ENCODE measurements at places on chromosomes 2 and 18.

GRCh38 chr2:20448246-20448976 is 1.5 kb downstream of the RHOB start:
- DNase-seq, result no peak

GRCh38 chr2:158724803-158725381 is 70.2 kb upstream of the DAPL1 start:
- DNase-seq, result no peak

DNA sequence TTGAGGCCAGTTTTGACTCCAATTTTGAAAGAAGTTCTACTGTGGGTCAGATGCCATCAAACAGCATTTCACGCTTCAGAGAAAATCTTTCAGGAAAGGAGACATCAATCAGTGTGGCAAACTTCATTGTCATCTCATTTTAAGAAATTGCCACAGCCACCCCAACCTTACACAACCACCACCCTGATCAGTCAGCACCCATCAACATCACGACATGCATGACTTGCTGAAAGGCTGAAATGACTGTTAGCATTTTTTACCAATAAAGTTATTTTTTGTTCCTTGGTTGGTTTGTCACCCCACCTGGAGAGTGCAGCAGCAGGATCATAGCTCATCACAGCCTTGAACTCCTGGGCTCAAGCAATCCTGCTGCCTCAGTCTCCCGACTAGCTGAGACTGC is 10.4 kb downstream of the DNAJC10 start:
- no peak for DNase-seq

DNA sequence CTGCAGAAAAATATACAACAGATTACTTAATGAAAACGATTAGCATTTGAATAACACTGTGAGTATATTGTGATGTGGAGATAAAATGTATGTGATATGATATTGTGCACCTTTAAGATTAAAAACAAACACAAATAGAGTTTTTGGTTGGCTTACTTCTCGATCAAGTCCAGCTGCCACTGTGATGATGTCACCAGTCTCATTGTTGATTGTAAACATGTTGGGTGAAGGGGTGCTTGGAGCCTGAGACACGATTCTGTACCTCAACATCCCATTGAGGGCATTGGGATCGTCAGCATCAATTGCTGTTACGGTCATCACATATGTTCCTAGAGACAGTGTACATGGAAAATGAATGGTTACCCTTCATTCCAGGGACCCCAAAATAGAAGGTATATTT is 174.1 kb downstream of the CDH2 start:
- DNase-seq, result no peak

DNA sequence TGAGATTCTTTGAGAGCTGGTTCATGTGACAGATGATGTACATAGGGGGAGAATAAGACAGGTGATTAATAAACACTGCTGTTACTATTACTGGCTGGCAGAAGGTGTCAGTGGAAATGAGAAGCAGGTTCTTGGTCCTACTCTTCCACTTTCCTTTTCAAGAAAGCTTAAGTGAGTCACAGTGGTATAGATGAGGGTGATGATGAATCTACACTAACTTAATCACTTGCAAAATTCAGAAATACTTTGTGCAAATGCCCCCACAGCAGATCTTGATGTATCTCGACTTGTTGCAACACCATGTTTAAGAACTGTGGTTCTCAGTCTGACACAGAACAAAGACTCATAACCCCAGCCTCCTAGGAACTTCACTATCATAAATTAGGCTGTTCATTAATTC is 35.9 kb upstream of the MGAT5 start:
- DNase-seq, result peak; percentile 64

- peak; percentile 37 for DNase-seq
Observed at GRCh38 chr18:32040936-32041335, 22.3 kb downstream of the RNF125 start.

- no peak for DNase-seq
Observed at GRCh38 chr2:15735484-15736326, 144.0 kb downstream of the DDX1 start.

- no peak for DNase-seq
Observed at GRCh38 chr2:234981197-234982095, 29.6 kb downstream of the SH3BP4 start.

DNA sequence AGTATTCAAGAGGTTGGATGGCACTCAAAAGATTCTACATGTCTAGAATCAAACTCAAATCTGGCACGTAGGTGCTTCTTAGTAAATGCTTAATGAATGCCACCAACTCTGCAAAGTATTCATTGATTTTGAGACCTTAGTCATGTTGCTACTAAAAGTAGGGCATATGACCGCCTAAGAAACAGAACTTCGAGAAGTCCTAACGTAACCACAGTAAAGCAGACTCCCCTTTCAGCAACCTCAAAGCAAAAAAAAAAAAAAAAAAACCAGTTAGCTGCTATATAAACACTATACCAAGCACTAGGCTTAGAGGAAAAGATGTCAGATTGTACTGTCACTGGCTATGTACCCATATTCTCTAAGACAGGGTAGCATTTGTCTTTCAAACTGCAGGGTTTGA is 33.9 kb downstream of the PTCD3 start:
- no peak for DNase-seq

GRCh38 chr2:142188562-142188961 is 57.7 kb upstream of the LRP1B start:
- no peak for DNase-seq

DNA sequence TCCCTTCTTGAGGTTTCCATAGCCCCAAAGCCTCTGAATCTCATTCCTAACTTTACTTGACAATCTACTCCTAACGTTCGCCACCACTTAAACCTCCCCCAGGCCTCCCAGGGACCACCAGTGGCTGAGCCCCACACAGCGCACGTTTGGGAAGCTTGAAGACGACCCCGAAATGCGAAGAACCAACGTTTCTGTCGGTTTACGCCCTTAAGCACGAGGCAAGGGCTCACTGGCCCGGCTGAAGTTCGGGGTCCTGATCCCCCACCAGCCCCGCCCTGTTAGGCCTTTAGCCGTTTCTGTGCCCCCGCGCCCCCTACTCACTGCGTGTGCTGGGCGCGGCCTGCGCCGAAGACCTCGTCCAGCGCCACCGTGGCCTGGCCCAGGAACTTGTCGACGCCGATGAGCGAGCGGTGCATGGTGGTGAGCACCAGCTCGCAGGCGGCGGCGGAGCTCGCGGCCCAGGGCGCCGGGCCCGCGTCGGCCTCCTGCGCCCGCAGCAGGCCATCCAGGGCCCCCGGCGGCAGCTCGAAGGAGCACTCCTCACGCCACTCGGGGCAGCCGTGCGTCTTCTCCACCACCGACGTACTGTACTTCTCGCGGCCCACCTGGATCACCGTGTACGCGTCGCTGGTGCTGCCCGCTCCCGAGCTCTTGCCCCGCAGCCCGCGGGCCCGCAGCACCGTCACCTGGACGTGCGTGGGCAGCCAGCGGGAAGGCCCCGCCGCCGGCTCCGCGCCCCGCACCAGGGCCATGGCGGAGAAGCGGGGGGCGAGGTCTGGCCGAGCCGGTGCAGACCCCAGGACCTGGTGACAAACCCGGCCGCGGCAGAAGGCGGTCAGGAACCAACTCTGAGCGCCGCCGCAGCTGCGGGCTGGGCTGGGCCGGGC is 479 bp downstream of the RAB11FIP5 start:
- peak; percentile 15 for DNase-seq

DNA sequence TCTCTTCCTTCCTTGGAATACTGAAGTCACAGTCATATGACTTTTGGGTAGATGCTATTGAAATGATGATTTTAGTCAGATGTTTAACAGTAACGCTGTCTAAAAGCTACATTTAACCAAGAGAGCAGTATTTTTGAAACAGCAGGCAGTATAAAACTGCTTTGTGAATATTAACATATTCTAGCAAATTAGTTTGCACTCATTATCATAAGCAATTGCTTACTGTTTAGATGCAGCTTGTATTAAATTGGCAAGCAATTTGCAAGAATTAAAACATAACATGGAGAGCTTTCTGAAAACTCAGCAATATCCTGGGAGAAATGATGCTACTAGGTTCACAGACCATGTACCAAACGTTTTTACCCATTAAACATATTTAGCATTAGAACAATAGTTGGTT is 776.0 kb downstream of the NRXN1 start:
- DNase-seq, result no peak

DNA sequence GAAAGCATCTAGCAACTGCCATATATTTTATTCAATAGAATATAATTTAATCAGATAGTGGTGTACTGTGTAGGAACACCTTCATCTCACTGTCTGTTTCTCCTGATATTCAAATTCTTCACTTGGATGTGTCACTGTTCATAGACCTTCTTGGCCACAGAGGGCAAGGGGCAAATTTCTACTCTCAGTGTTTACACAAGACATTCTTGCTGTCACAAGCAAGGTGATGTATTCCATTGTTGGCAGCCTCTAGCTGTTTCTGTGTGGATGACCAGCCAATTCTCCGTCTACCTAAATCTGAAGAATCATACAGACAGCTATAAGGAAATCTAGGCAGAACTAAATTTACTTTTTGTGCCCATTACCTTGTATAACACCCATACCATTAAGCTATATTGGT is 948.3 kb downstream of the CNTNAP5 start:
- DNase-seq, result no peak

DNA sequence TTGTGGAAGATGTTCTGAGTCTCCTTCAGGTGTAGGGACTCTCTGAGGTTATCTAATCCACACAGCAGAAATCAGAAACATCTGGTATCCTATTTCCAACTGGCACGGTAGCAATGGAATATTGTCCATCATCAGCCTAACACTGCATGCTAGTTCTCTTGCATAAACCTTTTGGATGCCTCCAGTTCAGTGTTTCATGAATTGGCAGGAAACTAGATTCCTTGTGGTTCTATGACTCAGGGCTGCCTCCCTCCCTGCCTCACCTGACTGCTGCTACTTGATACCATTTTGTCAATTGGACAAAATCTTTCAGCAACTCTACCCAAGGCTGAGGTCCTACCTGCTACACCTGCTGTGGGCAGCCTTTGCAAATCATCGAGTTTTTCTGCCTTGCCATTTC is 130.9 kb downstream of the TPGS2 start:
- no peak for DNase-seq

DNA sequence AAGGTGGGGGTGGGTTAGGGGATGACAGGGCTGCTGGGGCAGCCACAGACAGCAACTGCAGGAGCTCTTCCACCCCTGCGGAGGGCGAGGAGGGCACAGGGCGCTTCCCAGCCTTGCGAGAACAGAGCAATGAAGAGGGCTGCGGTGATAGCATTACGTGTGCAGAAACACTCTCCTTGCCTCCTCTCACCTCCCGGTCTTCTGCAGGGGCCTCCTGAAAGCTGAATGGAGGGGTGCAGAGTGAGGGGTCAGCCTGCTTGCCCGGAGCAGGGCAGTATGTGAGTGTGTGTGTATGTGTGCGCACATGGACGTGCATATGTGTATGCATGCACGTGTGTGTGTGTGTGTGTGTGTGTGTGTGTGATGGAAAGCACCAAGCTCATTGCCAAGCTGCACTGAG is 29.5 kb upstream of the IL1R2 start:
- no peak for DNase-seq

- no peak for DNase-seq
Observed at GRCh38 chr2:26938399-26939118, 31.9 kb upstream of the MAPRE3 start.

Data from stimulated activated CD4-positive, alpha-beta T cell treated with anti-CD3 and anti-CD28 coated beads, Interleukin-4, amount 100 ng/mL, for 24 hours (primary cell).